ENCODE measurements at places on chromosomes 3 and 15. TPM values are rescaled to one million over a fixed set of nuclear protein-coding genes. Genes with fewer than 3 reads are reported as not detected.
A peak's percentile ranks its signal among the peaks of the same experiment; 100 is the strongest.

The PIGX gene
- total RNA-seq: 13.4 TPM

The LMCD1 gene
- 43.3 TPM for total RNA-seq

The TTLL13 gene
- total RNA-seq: 0.36 TPM

The GPR27 gene
- 16.3 TPM for total RNA-seq

The REC114 gene
- not detected for total RNA-seq

The AKAP13 gene
- 264 TPM for total RNA-seq

The TNFSF10 gene
- total RNA-seq: 44.1 TPM

The UMPS gene
- 33.6 TPM for total RNA-seq

The TICRR gene
- 0.47 TPM for total RNA-seq

The ABTB1 gene
- 20.7 TPM for total RNA-seq

The CSTA gene
- total RNA-seq: 62.3 TPM

The ZPLD1 gene
- 0.10 TPM for total RNA-seq

The VILL gene
- 46.4 TPM for total RNA-seq

The UBAP1L gene
- 9.4 TPM for total RNA-seq

The CEP19 gene
- 0.62 TPM for total RNA-seq

The NME9 gene
- 0.49 TPM for total RNA-seq

The CSPG4 gene
- total RNA-seq: 31.0 TPM

The C3orf49 gene
- total RNA-seq: not detected

DNA sequence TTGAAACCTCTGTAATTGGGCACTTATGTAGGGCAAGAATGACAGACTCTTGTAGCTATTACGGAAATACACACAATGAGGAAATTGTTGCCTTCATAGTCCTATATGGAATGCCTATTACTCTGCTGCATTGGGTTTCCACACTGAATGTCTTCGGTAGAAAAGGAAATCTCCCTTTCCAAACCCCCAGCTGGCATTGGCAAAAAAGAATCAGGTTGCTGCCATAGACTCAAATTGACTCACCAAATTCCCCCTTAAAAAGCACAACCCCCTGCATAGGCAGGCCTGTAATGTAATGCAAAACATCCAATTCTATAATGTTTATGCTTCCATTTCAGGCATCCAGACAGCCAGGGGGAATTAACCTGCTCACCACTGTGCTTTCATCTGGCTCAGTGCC lies 44.8 kb upstream of the NTRK3 start:
- no peak for DNase-seq

- DNase-seq: peak; percentile 67
These were observed 3.8 kb downstream of the HEG1 start for GRCh38 chr3:125051715-125052581.

DNA sequence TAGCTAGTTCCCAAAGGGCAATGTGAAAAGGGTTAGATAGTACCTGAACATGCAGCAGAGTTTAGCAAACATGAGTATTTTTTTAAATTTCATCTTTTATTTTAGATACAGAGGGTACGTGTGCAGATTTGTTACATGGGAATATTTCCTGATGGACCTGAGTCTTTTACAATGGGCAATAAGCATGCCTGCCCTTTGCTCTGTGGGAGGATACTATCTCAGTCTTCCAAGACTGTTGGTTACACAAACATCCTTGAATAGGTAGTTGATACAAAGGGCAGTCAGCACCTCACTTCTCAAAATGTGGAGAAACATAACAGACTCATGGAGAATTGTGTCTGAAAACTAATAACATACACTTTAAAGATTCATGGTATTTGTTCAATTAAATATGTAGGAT lies 103.3 kb downstream of the GOLIM4 start:
- no peak for DNase-seq

DNA sequence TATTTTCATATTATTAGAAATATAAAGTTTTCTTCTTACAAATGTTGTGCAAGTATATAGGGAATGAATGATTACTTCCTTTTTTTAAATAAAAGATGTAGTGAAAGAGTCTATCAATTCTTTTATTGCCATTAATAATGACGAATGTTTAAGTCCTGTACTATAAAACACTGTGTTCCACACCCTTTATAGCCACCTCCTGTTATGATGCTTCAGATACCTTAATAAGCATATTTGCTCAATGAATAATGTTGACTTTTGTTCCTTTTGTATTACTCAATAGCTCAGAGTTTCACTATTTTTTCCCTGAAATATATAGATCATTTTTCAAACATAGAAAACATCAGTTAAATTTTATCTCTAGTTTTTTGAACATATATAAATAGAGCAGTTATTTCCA lies 378.2 kb upstream of the THBS1 start:
- DNase-seq: no peak

- DNase-seq: peak; percentile 46
These were observed 196.1 kb downstream of the GOLGA6L6 start for GRCh38 chr15:20345401-20345958.

- no peak for DNase-seq
These were observed 72.8 kb upstream of the RBM5 start for GRCh38 chr3:50015918-50016317.

- DNase-seq: no peak
These were observed 130.0 kb upstream of the TBC1D5 start for GRCh38 chr3:17872457-17872856.

- DNase-seq: peak; percentile 28
These were observed 29.2 kb downstream of the XXYLT1 start for GRCh38 chr3:195241592-195242355.

DNA sequence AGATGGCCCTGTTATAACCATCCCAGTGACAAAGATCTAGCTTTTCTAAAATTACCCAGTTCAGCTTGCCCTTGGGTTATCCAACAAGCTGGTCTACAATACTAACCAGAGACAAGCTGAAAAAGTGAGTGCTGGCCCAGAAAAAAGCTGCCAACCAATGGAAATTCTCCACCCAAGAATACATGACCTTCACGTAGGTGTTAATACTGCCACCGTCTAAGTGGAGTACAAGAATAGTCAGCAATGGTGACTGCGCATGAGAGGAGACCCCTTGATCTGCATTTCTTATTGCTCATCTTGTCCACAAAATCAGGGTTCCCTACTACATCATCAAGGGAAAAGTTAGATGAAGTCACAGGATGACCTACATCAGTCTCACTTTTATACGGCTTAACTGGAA lies 15.8 kb upstream of the PLCH1 start:
- DNase-seq: no peak

DNA sequence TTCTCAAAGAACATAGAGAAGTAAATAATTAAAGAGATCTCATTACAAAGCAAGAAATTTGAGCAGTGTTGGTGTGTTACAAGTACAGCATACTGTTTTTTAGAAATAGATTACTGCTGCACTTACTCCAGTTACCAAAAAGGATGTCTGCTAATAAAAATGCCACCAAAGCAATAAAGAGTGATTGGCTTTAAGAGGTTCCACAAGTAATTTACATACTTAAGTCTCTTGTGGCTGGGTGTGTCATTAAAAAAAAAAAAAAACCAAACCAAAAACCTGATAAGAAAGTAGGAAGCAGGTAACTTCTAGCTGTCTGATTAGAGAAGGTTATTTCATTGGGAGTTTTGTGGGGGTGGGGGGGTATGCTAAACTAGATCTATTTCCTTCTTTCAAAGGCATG lies 15.2 kb downstream of the RAB11A start:
- no peak for DNase-seq

DNA sequence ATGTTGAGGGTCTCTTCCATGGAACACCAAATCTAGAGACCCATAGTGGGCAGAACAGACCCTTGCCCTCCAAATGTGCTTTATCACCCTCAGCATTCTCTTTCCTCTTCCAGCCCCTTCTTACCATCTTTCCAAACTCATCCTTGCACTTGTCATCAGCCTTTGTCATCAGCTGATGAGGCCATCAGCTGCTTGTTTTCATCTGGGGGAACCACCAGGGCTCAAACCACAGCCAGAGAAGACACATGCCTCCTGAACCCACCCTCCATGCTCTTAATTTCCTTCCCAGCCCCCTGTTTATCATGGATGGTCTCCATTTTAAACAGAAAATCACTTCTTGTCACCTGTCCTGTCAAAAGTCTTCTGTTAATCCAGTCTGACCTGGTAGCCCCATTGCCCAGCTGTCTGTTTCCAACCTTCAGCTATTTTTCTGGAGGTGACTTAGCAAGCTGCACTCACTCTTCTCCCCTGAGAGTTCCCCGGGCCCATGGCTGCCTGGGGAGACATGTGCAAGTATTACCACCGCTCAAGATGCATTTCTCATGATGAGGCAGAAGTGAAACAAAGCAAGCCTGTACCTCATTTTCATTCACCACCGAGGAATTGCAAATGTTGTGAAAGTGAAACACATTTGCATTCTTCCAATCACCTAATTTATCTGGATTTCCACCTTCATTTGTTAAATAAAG lies 14.7 kb upstream of the SYNM start:
- no peak for DNase-seq

GRCh38 chr3:52524752-52525679 lies 8.6 kb downstream of the NT5DC2 start:
- DNase-seq: no peak

DNA sequence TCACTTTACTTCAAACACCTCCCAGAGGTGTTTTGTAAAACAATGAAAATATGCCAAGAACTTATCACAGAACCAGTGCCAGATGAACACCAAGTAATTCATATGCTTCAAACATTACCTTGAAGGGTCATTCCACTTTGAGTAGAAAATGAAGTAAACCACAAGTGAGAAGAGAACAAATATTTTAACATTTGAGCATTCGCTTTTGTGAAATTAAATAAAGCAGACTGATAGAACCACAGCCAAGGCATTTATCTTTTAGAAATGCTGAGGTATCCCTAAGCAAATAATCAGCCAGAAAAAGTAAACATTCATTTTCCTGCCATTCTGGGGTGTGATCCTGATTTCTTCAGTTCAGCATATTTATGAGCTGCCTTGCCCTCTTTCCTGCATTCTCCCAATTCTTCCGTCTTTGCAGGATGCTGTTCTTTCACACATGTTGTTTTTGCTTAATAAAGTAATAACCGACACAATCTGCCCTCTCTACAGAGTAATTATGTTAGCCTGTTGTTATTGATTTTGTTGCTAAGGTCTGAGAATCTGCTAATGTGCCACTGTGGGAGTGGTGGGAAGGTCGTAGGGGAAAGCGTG lies 235.6 kb upstream of the TGFBR2 start:
- no peak for DNase-seq

- no peak for DNase-seq
These were observed 16.0 kb downstream of the CAPN3 start for GRCh38 chr15:42375252-42375651.

DNA sequence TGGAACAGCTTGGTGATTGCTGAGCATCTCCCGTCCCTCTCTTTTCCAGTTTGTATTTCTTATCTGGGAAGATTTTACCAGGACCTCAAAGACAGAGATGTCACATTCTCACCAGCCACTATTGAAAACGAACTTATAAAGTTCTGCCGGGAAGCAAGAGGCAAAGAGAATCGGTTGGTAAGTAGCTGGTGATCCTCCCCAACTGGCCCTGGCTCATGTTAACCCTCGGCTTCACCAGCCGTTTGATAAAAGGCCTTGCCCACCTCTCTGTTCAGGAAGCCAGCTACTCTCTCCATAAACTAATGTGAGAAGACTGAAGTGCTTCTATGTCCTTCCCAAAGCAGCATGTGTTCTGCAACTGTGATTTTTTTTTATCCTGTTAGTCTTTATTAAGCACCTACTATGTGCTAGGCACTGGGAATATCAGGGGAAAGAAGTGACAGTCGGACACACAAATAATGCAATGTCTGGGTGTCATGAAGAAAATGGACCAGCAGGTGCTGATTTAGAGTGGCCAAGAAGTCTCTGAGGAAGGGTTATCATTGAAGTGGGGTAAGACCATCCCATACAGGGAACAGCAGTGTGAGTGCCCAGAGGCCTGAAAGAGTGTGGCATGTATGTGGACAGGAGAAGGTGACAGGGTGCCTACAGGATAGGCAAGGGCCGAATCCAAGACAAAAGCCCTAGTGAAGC lies 1.2 kb downstream of the MANF start:
- peak; percentile 34 for DNase-seq

GRCh38 chr3:112379020-112379690 lies 46.2 kb downstream of the CD200 start:
- peak; percentile 54 for DNase-seq

DNA sequence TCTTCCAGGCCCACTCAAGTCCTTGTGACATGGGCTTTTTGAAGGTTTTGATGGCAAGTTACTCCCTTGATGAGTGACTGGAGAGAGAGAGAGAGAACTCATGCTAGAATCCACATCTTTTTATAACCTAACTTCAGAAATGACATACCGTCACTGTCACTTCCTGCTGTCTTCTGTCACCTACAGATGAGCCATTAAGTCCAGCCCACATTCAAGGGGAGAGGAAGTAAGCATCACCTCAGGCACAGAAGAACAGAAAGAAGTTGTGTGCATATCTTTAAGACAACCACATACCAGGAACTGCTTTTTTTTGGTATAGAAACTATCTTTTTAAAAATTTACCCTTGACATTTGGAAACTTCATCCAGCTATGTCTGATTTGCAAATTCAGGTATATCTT lies 16.6 kb upstream of the TXNRD3 start:
- no peak for DNase-seq

DNA sequence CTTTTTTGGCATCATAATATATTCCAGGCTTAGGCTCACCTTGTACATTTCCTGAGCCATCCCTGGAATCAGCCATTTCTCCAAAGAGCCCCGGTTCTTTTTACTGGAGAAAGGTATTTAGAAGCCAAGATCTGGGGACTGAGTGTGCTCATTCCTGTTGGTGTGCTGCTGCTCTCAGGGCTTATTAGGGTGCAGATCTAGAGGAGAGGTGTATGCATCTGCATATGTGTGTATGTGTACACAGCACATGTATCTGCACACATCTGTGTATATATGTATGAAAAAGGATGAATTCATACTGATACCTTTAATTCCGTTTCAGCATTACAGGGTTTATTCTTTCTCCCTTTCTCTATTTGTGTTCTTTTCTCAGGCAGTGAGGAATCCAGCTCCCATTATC lies 162.1 kb upstream of the BHLHE40 start:
- no peak for DNase-seq

GRCh38 chr3:15728766-15729165 lies 69.0 kb downstream of the ANKRD28 start:
- DNase-seq: no peak

GRCh38 chr3:15769256-15769915 lies 28.4 kb downstream of the ANKRD28 start:
- no peak for DNase-seq

GRCh38 chr15:82184355-82184754 lies 78.2 kb downstream of the EFL1 start:
- no peak for DNase-seq

- peak; percentile 79 for DNase-seq
These were observed 44.7 kb downstream of the FAM43A start for GRCh38 chr3:194730365-194730764.

- no peak for DNase-seq
These were observed 168.2 kb downstream of the ECT2 start for GRCh38 chr3:172918568-172919296.

DNA sequence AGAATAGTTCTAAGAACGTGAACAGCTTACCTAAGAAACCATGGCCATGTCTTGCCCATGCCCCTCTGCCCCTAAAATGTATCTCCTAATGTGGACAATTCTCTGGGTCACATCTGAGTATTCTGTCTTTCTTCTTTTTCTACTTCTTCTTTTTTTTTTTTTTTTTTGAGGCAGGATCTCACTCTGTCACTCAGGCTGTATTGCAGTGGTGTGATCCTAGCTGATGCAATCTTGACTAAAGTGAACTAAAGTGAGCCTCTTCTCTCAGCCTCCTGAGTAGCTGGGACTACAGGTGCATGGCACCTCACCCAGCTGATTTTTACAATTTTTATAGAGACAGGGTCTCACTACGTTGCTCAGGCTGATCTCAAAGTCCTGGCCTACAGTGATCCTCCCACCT lies 204.8 kb upstream of the ZPLD1 start:
- no peak for DNase-seq
